Fibroblast of upper back skin (primary cell): ENCODE measurements at places on chromosomes 5 and 9.

DNA sequence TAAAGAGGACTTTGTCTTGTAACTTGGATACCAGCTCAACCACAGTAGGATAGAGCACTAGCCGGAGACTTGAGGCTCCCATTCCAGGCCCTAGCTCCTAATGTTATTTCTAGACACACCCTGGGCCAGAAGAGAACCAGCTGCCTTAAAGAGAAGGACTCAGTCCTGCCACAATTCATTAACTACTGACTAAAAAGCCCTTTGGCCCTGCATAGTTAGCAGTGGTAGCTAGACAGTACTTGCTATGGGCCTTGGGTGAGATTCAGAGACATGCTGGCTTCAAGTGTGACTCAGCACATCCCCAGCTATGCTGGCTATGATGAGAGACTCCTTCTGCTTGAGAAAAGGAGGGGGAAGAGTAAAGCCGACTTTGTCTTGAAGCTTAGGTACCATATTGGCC lies 47.3 kb downstream of the TMEM167A start:
- peak; percentile 54 for DNase-seq

DNA sequence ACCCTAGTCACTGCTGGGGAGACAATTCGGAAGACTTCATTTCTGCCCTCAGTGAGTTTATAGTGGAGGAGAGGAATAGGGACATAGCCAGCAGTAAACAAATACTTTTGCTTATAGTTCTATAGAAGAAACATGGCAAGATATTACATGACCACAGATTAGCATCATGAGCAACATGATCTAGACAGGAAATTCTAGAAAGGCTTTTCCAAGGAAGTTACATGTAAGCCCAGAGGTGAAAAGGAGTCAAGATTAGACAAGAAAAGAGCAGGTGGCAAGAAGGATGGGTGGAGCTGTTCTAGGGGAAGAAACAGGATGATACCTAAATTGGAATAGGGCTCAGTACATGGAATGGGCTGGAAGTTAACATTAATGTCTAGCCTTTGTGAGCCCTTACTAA lies 82.8 kb upstream of the MYO10 start:
- no peak for DNase-seq

DNA sequence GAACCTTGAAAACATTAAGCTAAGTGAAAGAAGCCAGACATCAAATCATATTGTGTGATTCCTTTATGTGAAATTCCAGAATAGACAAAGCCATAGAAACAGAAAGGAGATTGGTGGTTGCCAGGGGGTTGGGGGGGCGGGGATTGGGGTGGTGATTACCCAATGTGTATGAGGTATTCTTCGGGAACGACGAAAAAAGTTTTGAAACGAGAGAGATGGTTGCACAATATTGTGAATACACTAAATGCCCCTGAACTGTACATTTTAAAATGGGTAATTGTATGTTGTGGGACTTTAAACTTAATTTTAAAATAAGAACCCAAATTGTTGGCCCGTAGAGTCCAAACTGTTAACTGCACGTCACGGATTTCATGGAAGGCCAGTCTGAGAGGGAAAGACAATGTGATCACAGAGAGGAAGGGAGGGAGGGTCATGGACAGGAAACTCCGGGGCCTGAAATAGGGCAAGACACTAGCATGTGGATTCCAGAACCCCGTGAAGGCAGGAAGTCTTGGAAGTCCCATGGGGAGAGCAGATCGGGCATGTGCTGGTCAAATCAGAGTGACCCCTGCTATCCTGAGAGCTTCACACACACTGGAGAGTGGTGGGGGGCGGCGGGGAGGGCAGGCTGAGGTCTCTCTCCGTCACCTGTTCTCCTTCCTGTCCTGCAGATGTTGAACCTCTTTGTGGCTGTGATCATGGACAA lies 218.4 kb downstream of the CACNA1B start:
- DNase-seq, result no peak

GRCh38 chr9:114207845-114208244 lies 52.5 kb downstream of the COL27A1 start:
- DNase-seq, result no peak

DNA sequence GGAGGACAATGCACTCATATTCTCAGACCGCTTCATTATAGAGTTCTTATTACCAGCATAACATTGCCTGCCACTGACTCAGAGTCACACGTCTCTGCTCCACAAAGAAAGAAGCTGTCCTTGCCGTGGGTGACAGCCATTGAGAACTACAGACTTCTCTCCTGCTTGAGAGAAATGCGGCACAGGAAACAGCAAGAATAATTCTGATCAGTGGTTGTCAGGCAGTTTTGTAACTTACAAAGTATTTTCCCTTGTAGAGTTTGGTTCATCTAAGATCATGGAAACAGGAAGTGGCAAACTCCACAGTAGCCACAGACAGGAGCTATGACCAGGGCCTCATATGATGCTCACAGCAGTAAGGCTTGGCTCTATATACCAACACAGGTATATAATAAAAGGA lies 47.0 kb downstream of the KCNV2 start:
- peak; percentile 9 for DNase-seq

DNA sequence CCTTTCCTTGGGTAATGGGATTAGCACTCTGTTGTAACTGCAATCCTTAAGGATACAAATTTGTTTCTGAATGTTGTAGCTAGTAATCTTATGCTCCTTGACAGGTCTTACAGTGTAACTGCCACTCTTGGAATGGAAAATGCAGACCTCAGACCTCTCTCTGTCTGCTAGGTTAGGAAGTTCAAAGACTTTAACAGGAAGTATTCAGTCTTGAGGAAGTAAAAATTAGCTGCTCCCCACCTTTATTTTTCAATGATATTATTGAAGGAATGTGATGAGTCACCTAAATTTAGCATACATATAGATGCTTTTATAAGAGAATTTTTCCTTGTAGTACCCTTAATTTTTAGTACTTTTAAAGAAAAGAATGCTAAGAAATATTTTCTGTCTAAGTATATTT lies 71.5 kb downstream of the PAM start:
- DNase-seq, result no peak

GRCh38 chr5:41832430-41832829 lies 37.8 kb downstream of the OXCT1 start:
- no peak for DNase-seq

- DNase-seq, result no peak
Observed at GRCh38 chr5:131630208-131630962, 4.6 kb downstream of the RAPGEF6 start.

DNA sequence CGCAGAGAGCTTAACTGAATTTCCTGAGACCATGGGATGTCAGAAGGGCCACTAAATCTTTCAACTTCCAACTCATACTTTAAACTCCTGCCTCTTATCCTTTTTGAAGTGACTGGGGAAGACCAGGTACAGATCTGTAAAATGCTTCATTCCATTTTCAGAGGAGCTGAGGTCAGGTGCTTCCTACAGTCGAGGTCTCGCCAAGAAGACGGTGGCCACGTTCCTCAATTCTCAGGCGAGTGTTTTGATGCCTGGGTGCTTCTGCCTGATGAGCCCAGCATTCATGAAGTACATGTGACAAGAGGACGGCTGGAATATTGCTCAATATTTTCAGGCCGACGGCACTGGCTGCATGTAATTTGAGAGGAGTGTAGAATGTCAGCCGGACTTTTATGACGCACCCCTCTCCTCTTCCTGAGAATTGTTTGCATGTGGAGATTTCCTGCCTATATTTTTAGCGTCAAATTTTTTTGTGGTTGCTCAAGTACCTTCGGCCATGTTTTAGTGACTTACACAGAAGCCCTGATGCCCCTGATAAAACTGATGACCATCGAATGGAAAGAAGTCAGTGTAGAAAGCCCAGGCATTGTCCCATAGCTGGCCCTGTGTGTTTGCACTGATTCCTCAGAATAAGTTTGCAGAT lies 38.8 kb upstream of the GLRX start:
- DNase-seq, result peak; percentile 97
